ENCODE measurements at places on chromosomes 3 and 15.

- DNase-seq = no peak
These were observed 124.2 kb downstream of the SHQ1 start for GRCh38 chr3:72724070-72724469.

GRCh38 chr3:134486577-134487041, 752 bp downstream of the CEP63 start:
- no peak for DNase-seq

- DNase-seq = peak; percentile 16
These were observed 10.0 kb downstream of the EIF2B5 start for GRCh38 chr3:184145111-184145524.

GRCh38 chr15:66885281-66885915, 180.0 kb upstream of the SMAD3 start:
- DNase-seq = no peak

- DNase-seq = no peak
These were observed 1102.6 kb upstream of the EPHA6 start for GRCh38 chr3:95711789-95712188.

DNA sequence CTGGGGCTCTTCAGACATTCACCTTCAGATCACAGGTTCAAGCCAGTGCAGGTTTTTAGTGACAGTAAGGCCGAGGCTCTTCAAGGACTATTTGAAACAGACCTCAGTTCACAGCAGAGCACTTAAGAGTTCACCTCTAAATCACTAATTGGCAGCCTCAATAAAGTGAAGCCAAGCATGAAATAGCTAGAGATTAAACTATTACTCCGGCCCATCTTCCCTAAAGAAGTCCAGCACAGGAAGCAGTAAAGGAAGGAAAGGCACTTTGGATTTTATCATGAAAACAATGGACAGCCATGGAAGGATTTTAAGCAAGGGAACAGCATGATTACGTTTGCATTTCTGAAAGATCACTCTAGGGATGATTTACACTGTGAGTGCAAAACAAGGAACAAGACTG, 27.6 kb upstream of the ARL6 start:
- no peak for DNase-seq

- DNase-seq = no peak
These were observed 315.1 kb upstream of the PROK2 start for GRCh38 chr3:72100080-72100511.
